Panc1 (cell line): ENCODE measurements at places on chromosomes 12 and 14. TPM values are rescaled to one million over a fixed set of nuclear protein-coding genes. Genes with fewer than 3 reads are reported as not detected.
A peak's percentile ranks its signal among the peaks of the same experiment; 100 is the strongest.

GRCh38 chr12:95621725-95622124, 70.4 kb upstream of the USP44 start:
- no peak overlapping the region for H3K4me3 ChIP-seq
- no peak for DNase-seq
- H3K27me3 ChIP-seq, result no peaks in the 10 kb centered on the region; the same call in 1 of the 2 replicates
- no peak overlapping the region for H3K27ac ChIP-seq

DNA sequence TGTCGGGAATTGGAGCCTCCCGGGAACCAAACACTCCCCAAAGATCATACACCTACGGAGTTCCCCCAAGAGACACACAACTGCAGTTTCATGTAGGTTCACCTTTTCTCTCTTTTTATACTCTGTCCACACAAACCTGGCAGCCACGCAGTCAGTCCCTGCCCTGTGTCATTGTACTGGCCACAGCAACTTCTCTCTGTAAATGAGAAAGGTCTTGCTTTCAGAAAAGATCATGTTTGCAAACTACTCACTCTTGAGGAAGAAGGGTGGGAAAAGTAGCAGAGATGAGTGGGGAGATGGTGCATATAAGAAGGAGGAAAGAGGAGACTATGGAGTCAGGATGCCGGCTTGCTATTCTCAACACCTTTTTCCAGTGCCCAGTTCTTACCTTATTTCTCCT, 10.4 kb downstream of the ANG start:
- DNase-seq, result no peak
- no peak overlapping the region for H3K27ac ChIP-seq
- H3K4me3 ChIP-seq, result no peak overlapping the region
- H3K36me3 ChIP-seq, result no peaks in the 10 kb centered on the region

GRCh38 chr12:121829250-121829918, 25.6 kb downstream of the SETD1B start:
- DNase-seq, result no peak
- no peaks in the 10 kb centered on the region for H3K4me1 ChIP-seq
- H3K4me3 ChIP-seq, result no peak overlapping the region
- peaks cover 3% of the 10 kb centered on the region for H3K36me3 ChIP-seq
- H3K27me3 ChIP-seq, result no peaks in the 10 kb centered on the region
- H3K27ac ChIP-seq, result no peak overlapping the region

- no peak for DNase-seq
- H3K36me3 ChIP-seq, result no peaks in the 10 kb centered on the region
- peaks cover 40% of the 10 kb centered on the region for H3K4me1 ChIP-seq
- no peak overlapping the region for H3K4me3 ChIP-seq
- H3K27ac ChIP-seq, result peak overlapping the region; percentile 77
Measured at GRCh38 chr14:93960774-93961438, 15.5 kb downstream of the ASB2 start.

DNA sequence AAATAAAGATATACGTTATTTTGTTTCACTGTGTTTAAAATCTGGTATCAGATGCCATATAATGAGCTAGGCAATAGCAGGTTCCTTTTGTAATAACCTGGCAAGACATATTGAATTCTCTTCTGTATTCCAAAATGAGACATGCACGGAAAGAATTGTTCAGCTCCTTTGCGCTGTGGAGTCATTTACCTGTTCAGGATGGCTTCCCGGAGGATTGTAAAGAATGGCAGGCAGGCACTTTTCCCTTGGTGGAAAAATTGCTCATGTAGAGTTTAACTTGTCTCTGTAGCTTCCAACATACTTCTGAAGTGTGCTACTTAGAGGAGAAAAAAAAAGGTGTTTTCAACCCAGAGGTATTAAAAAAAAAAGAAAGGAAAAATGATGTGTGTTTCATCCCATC, 805.2 kb downstream of the GALC start:
- no peak overlapping the region for H3K4me3 ChIP-seq
- no peaks in the 10 kb centered on the region for H3K36me3 ChIP-seq
- DNase-seq, result no peak
- no peaks in the 10 kb centered on the region for H3K27me3 ChIP-seq
- H3K27ac ChIP-seq, result no peak overlapping the region

DNA sequence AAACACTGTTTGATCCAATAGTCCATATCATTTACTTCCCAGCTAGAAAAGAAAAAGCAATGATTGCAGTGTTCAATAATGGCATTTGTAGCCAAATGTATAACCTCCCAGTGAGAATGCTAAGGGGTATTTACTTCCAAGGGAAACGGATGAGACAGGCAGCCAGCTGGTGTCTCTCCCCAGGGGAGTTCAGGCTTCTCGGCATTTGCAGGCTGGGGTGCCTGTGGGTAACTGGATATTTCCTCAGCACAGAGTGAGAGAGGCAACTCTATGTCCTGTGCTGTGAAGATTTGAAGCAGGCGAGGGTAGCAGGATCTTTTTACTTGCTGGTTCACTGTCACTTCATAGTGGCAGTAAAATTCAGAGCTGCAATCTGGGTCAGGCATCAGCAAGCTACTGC, 1455.6 kb upstream of the TMEM132C start:
- H3K36me3 ChIP-seq, result no peaks in the 10 kb centered on the region
- no peak overlapping the region for H3K27ac ChIP-seq
- H3K4me3 ChIP-seq, result no peak overlapping the region
- H3K27me3 ChIP-seq, result no peaks in the 10 kb centered on the region
- H3K4me1 ChIP-seq, result no peaks in the 10 kb centered on the region
- DNase-seq, result no peak

GRCh38 chr14:68283378-68284123, 464.0 kb downstream of the RAD51B start:
- H3K27me3 ChIP-seq, result no peaks in the 10 kb centered on the region
- peaks cover 4% of the 10 kb centered on the region; the same call in 1 of the 2 replicates for H3K4me1 ChIP-seq
- H3K27ac ChIP-seq, result no peak overlapping the region
- DNase-seq, result no peak
- H3K36me3 ChIP-seq, result no peaks in the 10 kb centered on the region

RNASE8 gene
- total RNA-seq, result not detected

BHLHE41 gene
- 147 TPM for total RNA-seq

SYT1 gene
- total RNA-seq, result 3.0 TPM
